ENCODE measurements at places on chromosomes 12 and 14. TPM values are rescaled to one million over a fixed set of nuclear protein-coding genes. Genes with fewer than 3 reads are reported as not detected.
A peak's percentile ranks its signal among the peaks of the same experiment; 100 is the strongest.

DTX1 gene
- total RNA-seq: not detected

- DNase-seq: no peak
- no peak overlapping the region for H3K27ac ChIP-seq
- H3K36me3 ChIP-seq: no peaks in the 10 kb centered on the region
- no peaks in the 10 kb centered on the region for H3K4me1 ChIP-seq
- no peak overlapping the region for H3K4me3 ChIP-seq
Observed at GRCh38 chr12:78489990-78490389, 374.6 kb upstream of the SYT1 start.

- H3K4me1 ChIP-seq: no peaks in the 10 kb centered on the region
- H3K4me3 ChIP-seq: no peak overlapping the region
- H3K27me3 ChIP-seq: no peaks in the 10 kb centered on the region
- no peaks in the 10 kb centered on the region for H3K36me3 ChIP-seq
Observed at GRCh38 chr12:32196250-32197198, 89.9 kb downstream of the BICD1 start.

DNA sequence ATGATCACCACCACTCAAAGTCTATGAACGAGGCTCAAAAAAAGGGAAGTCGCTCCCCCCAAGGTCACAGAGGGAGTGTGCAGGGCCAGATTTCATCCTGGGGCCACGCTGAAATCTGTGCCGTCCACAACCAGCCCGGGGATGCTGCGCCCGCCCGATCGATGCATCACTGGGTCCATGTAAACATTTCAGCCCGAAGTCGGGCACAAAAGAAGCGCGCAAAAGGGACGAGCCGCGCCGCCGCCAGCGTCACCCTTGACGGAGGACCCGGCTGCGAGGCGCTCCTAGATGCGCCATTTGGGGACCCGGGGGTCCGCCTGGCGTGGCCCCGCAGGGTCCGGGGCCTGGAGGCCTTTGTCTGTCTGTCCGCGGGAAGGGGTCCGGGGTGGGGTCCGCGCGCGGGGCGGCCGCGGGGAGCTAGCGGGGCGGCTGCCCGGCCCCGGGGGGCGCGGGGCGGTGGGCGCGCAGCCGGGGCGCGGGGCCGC, 503 bp downstream of the FBXO21 start:
- H3K27ac ChIP-seq: peak overlapping the region; percentile 0
- no peaks in the 10 kb centered on the region for H3K4me1 ChIP-seq
- no peaks in the 10 kb centered on the region for H3K27me3 ChIP-seq

DNA sequence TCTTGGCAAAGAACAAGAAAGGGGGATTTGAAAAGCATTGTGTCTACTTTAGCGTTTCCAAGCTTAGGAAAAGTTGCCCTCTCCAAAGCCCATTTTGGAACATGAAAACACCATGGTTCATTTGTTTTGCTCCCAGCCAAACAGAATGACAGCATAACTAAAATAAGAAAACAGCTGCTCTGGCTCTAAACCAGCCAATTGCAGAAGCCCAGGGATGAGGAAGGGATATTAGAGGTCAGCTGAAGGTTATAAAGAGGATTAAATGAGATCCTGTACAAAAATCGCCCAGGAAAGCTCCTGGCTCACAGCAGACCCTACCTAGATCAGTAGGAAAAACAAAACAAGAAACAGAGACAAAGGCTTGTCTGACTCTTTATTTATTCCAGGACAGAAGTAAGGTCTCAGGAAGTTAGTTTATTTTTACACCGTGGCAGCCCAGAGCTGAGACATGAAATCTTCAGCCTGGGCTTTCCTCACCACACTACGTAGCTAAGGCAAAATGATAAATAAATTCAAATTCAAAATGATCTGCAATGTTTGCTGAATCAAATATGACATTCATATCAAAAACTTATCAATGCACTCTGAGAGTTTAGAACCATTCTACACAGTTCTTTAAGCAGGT, 25.9 kb downstream of the SPX start:
- no peak overlapping the region for H3K4me3 ChIP-seq
- no peak overlapping the region for H3K27ac ChIP-seq
- H3K4me1 ChIP-seq: no peaks in the 10 kb centered on the region
- peaks cover 4% of the 10 kb centered on the region for H3K27me3 ChIP-seq
- DNase-seq: no peak

RHEBL1 gene
- total RNA-seq: 0.72 TPM

- H3K27ac ChIP-seq: no peak overlapping the region
- peaks cover 5% of the 10 kb centered on the region for H3K36me3 ChIP-seq
- no peaks in the 10 kb centered on the region for H3K27me3 ChIP-seq
- peaks cover 19% of the 10 kb centered on the region for H3K4me1 ChIP-seq
- no peak overlapping the region for H3K4me3 ChIP-seq
Observed at GRCh38 chr14:59360923-59361794, 104.0 kb downstream of the GPR135 start.

- peak overlapping the region; percentile 86 for H3K4me3 ChIP-seq
- peak; percentile 54 for DNase-seq
- H3K4me1 ChIP-seq: peaks cover 10% of the 10 kb centered on the region
- no peaks in the 10 kb centered on the region for H3K27me3 ChIP-seq
Observed at GRCh38 chr12:122422730-122423257, 325 bp upstream of the CLIP1 start.

Data from IMR-90 (cell line).